ENCODE measurements at places on chromosomes 12 and 14.

GRCh38 chr12:116420227-116420880 is 138.8 kb upstream of the MAP1LC3B2 start:
- DNase-seq: no peak

GRCh38 chr14:34713122-34713680 is 1.2 kb downstream of the CFL2 start:
- DNase-seq: no peak

DNA sequence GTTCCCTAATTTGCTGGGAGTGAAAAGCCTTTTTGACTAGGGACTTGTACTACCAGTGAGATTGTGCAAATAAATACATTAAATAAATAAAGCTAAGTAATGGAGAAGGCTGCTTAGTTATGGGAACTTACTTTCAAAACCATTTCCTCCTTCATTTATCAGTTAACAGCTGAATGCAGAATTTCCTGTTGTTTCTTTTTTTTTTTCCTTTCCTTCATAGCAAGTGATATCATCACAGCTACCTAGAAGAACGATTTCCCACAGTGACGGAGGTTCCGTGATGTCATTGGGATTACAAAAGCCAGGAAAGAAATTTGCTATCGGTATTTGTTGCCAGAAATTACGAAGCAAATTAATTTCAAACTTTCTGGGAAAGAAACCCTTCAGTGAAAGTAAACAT is 42.1 kb upstream of the SOCS2 start:
- no peak for DNase-seq

- DNase-seq: no peak
Measured at GRCh38 chr12:104692557-104693218, 235.9 kb downstream of the CHST11 start.
